Fibroblast of villous mesenchyme (primary cell): ENCODE measurements at places on chromosomes 2 and 18. TPM values are rescaled to one million over a fixed set of nuclear protein-coding genes. Genes with fewer than 3 reads are reported as not detected.

DNA sequence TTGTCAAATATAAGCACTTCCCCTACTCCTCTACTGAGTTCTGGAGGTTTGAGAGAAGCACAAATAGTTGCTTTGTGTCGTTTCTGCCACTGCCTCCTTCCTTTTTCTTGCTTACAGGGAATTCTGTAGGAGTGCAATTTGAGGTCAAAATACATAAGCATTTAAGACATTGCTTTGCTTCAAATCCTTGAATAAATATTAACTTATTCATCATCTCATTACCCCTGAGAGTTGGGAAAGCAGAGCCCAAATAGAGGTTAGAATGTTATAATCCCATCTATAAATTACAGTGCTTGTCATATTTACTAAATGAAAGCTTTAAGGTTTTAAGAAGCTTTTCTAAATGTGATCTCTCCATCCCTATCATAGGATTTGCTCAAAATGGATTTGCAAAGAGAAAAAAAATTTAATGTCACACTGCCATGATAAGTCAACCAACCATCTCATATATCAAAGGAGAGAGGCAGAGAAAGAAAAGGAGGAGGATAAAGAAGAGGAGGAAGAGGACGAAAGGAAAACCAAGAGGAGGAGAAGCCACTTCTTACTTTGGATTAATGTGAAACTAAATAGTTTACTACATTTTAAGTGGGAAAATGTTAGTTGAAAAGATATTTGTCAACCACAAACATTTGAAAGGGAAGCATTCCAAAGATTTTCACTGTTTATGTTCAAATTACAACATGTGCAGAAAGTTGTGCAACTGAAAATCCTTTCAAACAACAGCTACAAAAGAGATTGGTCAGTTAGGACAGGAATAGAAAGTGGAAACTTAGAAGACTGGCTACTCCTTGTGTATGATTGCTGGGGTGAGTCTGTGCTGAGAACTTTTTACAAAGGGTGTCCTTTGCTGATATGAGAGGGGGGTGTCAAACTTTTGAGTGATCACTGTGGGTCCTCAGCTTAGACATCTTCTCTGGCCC is 277.3 kb upstream of the FN1 start:
- peak; percentile 96 for DNase-seq

DNA sequence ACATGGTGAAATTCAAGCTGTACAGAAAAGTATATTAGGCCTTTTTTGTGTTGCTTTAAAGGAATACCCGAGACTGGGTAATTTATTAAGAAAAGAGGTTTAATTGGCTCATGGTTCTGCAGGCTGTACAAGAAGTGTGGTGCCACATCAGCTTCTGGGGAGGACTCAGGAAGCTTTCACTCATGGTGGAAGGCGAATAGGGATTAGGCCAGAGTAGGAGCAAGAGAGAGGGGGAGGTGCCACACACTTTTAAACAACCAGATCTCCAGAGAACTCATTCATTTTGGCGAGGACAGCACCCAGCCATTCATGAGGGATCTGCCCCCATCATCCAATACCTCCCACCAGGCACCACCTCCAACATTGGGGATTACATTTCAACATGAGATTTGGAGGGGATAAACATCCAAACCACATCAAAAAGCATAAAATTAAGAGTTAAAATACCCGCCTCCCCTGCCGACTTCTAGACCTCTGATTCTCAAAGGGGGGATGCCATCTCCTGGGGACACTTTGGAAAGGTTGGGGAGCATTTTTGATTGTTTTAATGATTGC is 15.1 kb upstream of the LIPG start:
- no peak for DNase-seq

EPB41L5 gene
- total RNA-seq: 9.7 and 25.0 TPM in 2 replicates

- peak; percentile 19 for DNase-seq
Measured at GRCh38 chr18:7576685-7577084, 9.6 kb downstream of the PTPRM start.

DNA sequence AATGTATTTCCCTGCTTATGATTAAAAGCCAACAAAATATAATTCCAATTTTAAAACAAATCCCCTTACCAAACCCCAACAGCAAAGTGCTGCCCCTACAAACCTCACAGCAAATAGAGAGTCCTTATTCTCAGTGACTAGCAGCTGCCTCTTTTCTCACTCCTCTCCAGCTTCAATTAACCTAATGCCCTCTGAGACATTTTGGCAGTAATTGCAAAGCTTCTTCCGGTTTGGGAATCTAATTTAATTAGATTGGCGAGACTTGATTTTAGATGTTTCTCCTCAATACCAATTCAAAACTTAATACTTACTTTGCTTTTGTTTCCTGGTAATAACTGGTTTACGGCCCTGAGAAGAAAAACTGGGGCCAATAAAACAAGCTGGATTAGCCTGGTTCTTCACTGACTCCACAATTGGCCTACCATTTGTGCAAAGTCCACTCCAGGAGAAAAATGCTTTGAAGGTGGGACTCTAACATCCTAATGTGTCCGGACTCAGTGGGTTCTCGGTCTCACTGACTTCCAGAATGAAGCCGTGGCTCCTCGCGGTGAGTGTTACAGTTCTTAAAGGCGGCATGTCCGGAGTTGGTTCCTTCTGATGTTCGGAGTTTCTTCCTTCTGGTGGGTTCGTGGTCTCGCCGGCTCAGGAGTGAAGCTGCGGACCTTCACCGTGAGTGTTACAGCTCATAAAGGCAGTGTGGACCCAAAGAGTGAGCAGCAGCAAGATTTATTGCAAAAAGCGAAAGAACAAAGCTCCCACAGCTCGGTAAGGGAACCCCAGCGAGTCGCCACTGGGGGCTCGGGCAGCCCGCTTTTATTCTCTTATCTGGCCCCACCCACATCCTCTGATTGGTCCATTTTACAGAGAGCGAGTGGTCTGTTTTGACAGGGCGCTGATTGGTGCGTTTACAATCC is 52.8 kb downstream of the SLC35F5 start:
- no peak for DNase-seq

- DNase-seq: no peak
Measured at GRCh38 chr2:210099940-210100339, 71.3 kb downstream of the KANSL1L start.

DNA sequence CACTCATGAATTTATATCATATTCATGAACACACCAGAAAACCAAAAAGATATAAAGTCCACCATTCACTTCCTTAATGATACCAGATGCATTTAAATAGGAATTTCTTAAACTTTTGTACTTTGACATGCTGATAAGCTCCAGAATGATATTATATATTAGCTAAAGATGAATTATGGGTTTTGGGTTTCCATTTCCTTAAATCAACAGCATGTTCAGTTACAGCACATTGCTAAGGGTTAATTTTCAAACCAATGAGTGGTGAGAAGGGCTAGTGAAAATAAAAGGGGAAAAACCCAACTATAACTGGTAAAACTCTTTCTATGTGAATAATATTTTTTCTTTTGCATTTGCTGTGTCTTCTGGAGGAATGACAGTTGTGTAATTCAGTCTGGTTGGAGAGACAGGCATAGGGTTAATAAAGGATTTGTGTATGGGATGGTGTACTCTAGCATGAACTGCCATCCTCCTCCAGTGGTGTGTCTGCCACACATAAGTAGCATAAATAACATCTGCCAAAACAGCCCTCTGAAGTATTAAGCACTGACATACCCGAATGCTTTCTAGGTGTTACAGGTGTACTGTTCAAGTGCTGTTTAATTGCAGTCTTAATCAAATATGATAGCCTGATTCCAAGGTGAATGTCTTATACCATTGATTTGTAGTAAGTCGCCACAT is 19.3 kb upstream of the CPS1 start:
- DNase-seq: no peak

LRATD1 gene
- 0.97 and 1.7 TPM in 2 replicates for total RNA-seq

DNA sequence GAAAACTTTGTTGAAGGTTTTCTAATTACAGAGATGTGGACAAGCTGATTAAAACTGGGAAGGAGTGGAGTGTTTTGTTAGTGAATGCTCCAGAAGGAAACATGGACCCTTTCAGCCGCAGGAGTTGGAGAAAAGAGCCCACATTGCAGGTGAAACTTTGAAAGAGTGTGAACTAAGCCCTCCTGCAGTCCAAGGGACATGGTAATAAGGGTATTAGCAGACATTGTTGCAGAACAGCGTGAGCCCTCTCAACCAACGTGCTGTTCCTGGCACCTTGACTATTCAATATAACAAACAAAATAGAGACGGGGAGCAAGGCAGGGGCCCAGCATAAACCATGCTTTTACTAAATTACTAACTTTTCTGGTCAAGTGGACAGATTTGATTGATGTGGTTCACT is 122.7 kb downstream of the EPHA4 start:
- DNase-seq: no peak

- DNase-seq: no peak
Measured at GRCh38 chr2:220335591-220335915, 708.1 kb downstream of the SLC4A3 start.

KHK gene
- total RNA-seq: 0.97 and 1.3 TPM in 2 replicates

GRCh38 chr2:232368311-232368731 is 10.2 kb upstream of the ALPP start:
- DNase-seq: no peak

KYNU gene
- 0.43 and 0.64 TPM in 2 replicates for total RNA-seq

SUPT7L gene
- total RNA-seq: 36.1 and 38.4 TPM in 2 replicates

DNA sequence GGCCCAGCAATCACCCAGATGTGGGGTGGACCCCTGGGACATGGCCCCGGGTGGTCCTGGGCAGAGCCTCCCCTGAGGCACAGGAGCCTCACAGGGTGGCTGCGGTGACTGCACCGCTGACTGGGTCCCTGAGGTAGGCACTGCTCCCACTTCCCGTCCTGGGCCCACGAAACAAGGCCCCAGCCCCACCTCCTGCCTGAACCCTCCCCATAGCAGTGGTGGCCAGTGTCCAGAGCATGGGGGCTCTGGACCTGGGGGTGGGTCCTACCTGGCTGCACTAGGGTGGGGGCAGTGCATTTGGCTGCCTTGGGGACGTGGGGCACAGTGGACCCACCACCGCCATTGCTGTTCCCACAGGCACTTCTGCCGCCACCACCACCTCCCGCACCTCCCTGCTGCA is 39.4 kb downstream of the TDRD15 start:
- no peak for DNase-seq

DNA sequence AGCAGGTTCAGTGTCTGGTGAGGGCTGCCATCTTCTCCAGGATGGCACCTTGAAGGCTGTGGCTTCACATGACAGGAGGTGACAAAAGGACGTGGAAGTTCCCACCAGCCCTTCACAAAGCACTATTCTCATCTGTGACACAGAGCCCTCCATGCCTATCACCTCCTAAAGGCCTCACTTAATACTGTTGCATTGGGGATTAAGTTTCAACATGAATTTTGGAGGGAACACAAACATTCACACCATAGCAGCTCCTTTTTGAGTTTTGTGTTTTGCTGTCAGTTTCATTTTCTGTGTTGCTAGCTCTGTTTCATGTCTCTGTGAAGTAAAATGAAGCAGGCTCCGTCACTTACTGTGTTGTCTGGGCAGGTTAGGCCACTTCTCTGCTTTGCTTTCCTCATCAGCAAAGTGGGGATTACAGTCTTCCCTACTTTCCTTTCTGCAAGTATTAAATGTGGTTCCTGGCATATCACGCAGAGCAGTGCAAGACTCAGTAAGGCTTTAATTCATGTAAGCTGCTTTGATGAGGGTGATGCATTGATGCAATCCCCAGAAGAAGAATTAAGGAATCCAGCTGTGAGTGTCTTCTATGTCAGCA is 31.6 kb downstream of the LIMS1 start:
- DNase-seq: peak; percentile 69

DNA sequence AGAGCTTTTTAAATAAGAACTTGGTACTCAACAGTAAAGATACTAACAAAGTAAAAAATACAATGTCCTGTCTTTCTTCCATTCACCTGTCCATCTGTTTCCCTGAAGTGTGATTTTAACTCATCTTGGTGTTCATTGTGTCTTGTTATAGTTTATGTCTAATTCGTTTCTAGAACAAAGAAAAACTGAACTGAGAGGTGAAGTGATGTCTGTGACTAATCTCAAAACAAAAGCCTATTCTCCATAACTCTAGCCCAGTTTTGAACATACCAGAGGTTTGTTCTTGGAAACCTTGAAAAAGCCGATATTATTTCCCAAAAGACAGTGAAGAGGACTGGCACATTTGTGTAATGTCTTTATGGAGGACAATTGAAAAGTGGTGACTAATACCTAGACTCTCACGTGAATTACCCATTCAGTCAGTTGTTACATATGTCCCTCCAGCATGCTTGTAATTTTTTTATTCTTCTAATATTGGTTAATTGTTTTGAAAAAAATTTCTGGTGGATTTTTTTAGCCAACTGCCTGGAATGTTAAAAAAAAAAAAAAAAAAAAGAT is 725.8 kb downstream of the SATB2 start:
- no peak for DNase-seq

MAPK4 gene
- total RNA-seq: under 0.01 TPM in 1 of 2 replicates, not detected in the other

DNA sequence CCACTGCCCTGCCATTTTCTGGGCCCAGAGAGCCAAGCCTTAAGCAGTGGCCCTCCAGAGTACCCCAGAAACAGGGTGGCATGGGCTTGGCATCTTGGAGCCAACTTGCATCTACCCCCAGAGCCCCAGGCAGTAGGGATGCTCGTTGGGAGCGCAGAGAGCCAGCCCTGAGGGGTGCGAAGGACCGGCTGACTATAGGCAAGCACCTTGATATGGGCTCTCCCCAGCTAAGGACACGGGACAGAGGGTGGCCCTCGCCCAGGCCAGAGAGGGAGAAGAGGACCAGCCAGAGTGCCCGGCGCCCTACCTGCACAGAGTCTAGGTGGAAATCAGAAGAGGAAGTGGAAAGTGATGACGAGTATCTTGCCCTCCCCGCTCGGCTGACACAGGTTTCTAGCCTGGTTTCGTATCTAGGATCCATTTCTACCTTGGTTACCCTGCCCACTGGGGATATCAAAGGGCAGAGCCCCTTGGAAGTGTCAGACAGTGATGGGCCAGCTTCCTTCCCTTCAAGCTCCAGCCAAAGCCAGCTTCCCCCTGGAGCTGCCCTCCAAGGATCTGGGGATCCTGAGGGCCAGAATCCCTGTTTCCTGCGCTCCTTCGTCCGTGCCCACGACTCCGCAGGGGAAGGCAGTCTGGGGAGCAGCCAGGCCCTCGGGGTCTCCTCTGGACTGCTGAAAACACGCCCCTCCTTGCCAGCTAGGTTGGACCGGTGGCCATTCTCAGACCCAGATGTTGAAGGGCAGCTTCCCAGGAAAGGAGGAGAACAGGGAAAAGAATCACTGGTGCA is 16.2 kb downstream of the CEP68 start:
- no peak for DNase-seq
